Adipocyte (in vitro differentiated cells): ENCODE measurements at places on chromosomes 2 and 18.

DNA sequence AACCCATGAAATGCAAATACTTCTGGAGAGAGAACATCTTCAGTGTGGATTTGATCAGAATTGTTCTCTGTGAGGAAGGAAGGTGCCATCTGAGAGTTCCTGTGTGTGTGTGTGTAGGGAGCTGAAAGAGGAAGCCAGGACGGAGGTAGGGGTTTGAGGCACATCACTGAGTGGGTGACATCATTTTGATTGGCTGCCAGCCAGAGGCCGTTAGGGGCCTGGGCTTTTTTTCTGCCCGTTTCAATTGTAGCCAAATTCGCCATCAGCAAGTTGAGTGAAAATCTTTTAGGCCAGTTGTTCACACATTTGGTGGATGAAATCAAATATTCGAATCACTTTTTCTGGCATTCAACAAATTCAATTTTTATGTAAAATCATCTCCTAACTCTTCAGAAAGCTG, 48.9 kb downstream of the TSN start:
- no peak for DNase-seq

- DNase-seq: peak; percentile 58
Observed at GRCh38 chr18:75205514-75206132, 3.3 kb downstream of the PTGR3 start.

GRCh38 chr18:39208729-39209128, 1643.1 kb upstream of the CELF4 start:
- DNase-seq: no peak

- DNase-seq: no peak
Observed at GRCh38 chr18:23456835-23457234, 3.7 kb downstream of the RIOK3 start.

- DNase-seq: peak; percentile 87
Observed at GRCh38 chr18:10851824-10852319, 297.5 kb downstream of the PIEZO2 start.

GRCh38 chr2:44623622-44624351, 262.0 kb downstream of the CAMKMT start:
- DNase-seq: no peak

DNA sequence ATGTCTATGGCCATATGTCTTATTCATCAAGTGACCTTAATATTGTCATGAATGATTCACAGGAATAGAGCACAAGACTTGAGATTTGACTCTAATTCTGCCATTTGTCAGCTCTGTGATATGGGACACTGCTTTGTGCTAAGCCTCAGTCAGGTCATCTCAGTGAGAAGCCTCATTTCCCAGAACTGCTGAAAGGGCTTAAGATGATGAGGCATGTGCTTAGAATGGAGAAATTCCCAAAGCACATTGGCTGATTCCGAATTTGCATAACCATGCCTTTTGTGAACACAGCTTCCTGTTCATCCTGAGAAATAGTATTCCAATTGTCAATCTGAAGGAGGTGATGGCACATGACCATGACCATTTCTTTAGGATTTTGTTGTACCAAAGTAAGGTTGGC, 218.1 kb downstream of the ALK start:
- DNase-seq: no peak

DNA sequence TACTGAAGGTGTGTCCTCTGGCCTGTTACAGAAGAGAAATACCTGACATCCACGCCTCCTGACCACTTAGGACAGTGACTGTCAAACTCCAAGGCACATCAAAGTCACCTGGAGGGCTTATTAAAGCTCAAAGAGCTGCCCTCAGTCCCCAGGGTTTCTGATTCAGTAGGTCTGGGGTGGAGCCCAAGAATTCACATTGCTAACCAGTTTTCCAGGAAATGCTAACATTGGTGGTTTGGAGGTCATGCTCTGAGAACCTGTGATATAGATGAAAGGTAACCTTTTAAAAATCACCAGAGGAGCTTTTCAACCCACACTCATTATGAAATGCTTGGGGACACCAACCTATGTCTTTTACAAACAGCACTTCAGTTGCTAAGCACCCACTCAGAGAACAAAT, 172.3 kb downstream of the ALK start:
- DNase-seq: no peak

DNA sequence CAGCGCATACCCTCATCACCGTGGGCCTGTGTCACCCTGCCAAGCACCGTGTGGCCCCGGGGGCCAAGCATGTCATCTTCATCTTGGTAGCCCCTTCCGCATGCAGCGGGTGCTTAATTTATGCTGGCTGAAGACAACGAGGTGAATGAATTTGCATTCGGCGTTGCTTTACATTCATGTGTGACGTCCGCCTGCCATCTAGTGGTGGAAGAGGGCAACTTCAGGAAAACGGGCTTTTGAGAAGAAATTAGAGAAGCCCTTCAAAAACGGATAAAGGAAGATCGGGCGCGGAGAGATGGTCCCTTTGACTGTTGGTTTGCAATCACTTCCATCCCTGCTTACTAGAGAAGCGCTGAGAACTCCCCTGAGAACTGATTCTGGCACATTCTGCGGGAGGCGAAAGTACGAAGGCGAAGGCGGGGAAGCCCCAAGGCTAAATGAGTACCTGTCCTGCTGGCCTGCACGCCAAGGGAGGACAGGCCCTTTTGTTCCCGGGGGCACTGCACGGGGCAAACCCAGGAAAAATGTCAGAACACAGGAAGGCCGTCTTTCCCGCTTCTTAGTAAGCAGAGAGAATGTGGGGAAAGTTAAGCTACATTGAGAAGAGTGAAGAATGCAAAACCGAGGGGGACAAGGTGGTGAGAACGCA, 145.9 kb downstream of the ZNF516 start:
- DNase-seq: peak; percentile 88

DNA sequence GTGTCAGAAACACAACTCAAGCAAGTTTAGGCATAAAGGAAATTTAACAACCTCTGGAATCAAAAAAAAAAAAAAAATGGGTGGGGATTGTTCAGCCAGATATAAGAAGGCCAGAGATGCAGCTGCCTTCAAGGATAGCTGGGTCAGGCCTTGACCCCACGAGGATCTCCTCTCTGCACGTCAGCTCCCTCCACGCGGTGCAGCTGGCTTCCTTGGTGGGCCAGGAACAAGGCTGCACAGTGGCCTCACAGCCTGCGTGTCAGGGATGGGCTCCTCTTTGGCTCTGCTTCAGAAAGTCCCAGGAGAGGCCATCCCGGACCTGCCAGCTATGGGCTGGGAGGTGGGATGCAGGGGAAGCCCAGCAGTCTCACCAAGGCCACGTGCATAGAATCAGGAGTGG, 55.5 kb downstream of the TIMM21 start:
- no peak for DNase-seq

GRCh38 chr2:46299365-46300263, 2.4 kb downstream of the EPAS1 start:
- peak; percentile 86 for DNase-seq

GRCh38 chr2:179341152-179341866, 76.7 kb upstream of the SESTD1 start:
- DNase-seq: peak; percentile 22

GRCh38 chr2:46351750-46352138, 54.5 kb downstream of the EPAS1 start:
- DNase-seq: no peak

DNA sequence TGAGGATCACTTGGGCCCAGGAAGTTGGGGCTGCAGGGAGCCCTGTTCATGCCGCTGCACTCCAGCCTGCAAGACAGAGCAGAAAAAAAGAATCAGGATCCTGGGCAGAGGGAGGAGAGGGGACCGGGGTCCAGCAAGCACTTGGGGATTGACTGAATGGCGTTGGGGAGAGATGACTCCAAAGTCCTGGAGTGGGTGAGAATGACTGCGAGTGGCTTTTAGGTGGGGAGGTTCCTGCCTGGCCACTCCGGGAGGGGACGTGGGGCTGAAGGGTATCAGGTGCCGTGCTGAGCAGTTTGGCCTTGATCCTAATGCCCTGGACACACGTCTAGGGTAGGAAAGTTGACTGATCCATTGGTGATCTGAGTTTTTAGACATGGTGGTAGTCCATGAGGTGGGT, 3.5 kb upstream of the NFATC1 start:
- DNase-seq: no peak

- DNase-seq: peak; percentile 53
Observed at GRCh38 chr2:225458431-225459117, 59.1 kb downstream of the NYAP2 start.
